ENCODE measurements at places on chromosomes 6 and 20.

- H3K27ac ChIP-seq = no peak overlapping the region
- DNase-seq = no peak
- no peaks in the 10 kb centered on the region for H3K36me3 ChIP-seq
- no peak overlapping the region for H3K4me3 ChIP-seq
- H3K4me1 ChIP-seq = no peaks in the 10 kb centered on the region
Observed at GRCh38 chr6:110322874-110323242, 35.3 kb downstream of the METTL24 start.

GRCh38 chr6:158518191-158519127 is 41.4 kb upstream of the TMEM181 start:
- peaks cover 1% of the 10 kb centered on the region for H3K36me3 ChIP-seq
- no peaks in the 10 kb centered on the region for H3K27me3 ChIP-seq
- peak; percentile 17 for DNase-seq
- H3K4me3 ChIP-seq = peak overlapping the region; percentile 61
- H3K27ac ChIP-seq = peak overlapping the region; percentile 69

DNA sequence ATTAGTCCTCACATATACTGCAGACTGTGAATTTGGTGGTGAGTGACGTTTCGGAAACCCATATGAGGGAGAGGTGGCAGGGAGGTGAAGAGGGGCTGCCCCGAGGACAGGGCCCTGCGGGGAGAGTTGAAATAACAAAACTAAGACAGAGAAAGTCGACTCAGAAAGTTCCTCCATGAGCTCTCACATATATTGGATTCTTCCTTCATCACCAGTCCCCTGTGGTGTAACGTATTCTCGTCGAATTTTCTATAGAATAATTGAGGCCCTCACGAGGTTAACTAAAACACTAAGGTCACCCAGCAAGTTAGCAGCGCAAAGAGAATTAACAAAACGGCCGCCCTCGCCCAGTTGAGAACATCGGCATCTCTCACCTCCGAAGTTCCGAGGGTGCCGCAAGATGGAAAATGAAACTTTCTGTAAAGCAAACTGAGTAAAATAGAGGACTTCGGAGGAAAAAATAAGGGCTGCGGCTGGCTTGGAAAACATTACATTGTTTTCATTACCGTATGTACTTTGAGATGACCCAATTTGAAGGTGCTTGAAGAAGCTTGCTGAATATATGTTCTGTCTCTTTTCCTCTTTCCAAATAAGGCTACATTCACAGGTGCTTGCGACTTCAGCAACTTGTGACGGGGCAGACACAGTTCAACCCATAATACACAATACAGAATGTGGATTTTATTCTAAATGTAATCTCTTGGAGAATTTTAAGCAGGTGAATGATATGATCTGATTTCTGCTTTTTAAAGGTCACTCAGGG is 490.9 kb upstream of the JARID2 start:
- no peak overlapping the region for H3K4me3 ChIP-seq
- no peak overlapping the region for H3K27ac ChIP-seq
- H3K4me1 ChIP-seq = peaks cover 11% of the 10 kb centered on the region
- H3K36me3 ChIP-seq = no peaks in the 10 kb centered on the region

DNA sequence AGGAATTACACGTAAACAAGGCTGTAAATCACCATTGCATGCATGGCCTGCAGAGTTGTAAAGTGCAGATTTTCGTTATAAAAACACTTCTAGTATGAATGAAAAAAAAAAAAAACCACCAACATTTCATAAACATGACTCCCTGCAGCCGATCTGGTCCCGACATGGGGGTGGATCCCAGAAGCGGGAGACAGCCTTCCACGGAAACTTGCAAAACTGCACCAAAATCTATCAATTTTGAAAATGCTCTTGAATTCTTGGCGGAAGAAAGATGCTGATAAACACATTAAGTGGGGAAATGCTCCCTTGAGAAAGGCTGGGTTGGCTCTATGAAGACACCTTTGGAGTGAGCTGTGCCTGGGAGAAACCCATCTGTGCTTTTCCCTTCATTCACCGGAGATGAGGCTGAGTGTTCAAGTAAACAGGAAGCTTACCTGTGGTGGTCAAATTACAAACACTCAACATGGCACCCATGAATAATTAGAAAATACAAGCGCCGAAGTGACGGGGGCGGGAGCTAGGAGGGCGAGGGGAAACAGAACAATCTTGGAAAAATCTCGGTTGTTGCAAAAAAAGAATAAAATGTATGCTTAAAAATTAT is 845 bp upstream of the ANKRD60 start:
- H3K36me3 ChIP-seq = peaks cover 6% of the 10 kb centered on the region
- no peak overlapping the region for H3K4me3 ChIP-seq
- H3K4me1 ChIP-seq = no peaks in the 10 kb centered on the region
- peaks cover 50% of the 10 kb centered on the region for H3K27me3 ChIP-seq
- DNase-seq = no peak
- H3K27ac ChIP-seq = no peak overlapping the region

- H3K36me3 ChIP-seq = no peaks in the 10 kb centered on the region
- no peak for DNase-seq
- no peaks in the 10 kb centered on the region for H3K4me1 ChIP-seq
Observed at GRCh38 chr6:96301023-96301422, 220.6 kb upstream of the UFL1 start.

DNA sequence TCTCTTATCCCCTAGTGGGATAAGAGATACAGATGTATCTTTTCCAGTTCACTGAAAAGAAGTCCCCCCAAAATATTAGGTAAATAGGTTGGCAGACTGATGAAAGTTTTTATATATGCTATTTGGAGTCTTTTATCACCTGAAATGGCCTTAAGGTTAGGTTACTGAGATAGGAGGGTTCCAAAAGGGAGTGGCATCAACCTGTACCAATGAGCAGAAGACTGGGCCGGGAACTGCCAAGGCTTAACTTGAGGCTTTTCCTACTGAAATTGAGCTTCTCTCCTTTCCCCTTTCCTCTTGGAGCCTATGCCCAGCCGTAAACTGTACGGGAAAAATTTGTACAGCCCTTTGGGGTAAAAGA is 42.0 kb downstream of the EIF2S2 start:
- no peak overlapping the region for H3K4me3 ChIP-seq
- DNase-seq = no peak
- H3K36me3 ChIP-seq = peaks cover 18% of the 10 kb centered on the region

GRCh38 chr6:143896126-143896860 is 32.0 kb downstream of the ZC2HC1B start:
- H3K27ac ChIP-seq = no peak overlapping the region
- no peaks in the 10 kb centered on the region for H3K36me3 ChIP-seq
- DNase-seq = no peak
- H3K27me3 ChIP-seq = no peaks in the 10 kb centered on the region
- H3K4me3 ChIP-seq = no peak overlapping the region

- H3K27me3 ChIP-seq = no peaks in the 10 kb centered on the region
- H3K4me1 ChIP-seq = peaks cover 12% of the 10 kb centered on the region
- DNase-seq = peak; percentile 21
- no peak overlapping the region for H3K4me3 ChIP-seq
- no peak overlapping the region for H3K27ac ChIP-seq
Observed at GRCh38 chr20:9407805-9408421, 106.5 kb upstream of the LAMP5 start.

DNA sequence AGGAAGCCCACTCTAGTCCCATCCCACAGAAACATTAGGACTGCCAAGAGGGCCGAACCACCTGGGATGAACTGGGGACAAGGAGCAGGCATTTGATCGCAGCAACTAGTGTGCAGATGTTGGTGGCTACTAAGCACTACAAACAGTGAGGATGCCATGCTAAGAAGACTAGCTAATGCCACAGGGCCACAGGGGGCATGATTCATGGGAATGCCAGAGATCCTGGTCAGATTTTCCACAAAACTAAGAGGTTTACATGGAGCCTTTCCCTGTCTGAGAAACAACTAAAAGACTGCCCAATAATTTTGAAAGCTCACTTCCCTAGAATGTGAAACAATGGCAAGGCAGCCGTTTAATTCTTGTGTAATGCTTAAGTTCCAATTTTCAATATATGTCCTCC is 375.9 kb upstream of the PTCHD4 start:
- H3K36me3 ChIP-seq = no peaks in the 10 kb centered on the region
- H3K4me3 ChIP-seq = no peak overlapping the region
- H3K27me3 ChIP-seq = no peaks in the 10 kb centered on the region
- no peak for DNase-seq
- no peaks in the 10 kb centered on the region for H3K4me1 ChIP-seq

DNA sequence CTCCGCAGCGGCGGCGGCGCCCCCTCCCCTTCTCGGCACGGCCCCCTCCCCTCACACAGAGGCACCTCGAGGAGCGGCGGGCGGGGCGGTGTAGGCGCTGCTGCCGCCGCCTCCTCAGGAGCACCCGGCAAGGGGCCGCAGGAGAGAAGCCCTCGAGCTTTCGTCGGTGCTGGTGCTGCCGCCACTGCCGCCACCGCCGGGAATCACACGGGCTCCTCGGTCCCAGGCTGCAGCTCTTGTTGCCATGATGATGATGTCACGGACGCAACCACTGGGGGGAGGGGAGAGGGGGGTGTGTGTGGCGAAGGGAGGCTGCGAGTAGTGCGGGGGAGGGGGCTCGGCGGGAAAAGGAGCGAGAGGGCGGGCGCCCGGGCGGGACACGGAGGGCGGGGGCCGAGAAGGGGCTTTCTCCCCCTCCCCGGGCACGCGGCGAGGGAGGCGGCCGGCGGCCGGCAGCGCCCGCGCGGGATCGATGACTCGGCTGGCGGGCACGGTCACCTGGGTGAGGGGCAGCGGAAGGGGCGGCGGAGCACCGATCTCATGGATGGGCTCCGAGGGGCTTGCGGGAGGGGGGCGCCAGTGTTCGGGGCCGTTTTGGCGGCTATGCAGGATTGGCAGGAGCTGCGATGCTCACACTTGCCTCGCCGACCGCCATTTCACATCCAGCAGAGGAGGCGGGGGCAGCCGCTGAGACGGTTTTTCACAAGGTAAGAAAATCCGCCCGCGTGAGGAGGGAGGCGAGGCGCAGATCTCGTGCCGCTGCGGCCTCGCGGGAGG is at the start of gene REV3L:
Gene REV3L, minus strand, starts transcription at position 260 of the 777 bp plus-strand sequence. CDS start 330 bp downstream, outside the sequence.
- H3K4me1 ChIP-seq = peaks cover 31% of the 10 kb centered on the region
- H3K36me3 ChIP-seq = peaks cover 5% of the 10 kb centered on the region
- H3K4me3 ChIP-seq = peak within 1 kb of the TSS; percentile 70
- H3K27me3 ChIP-seq = no peaks in the 10 kb centered on the region
- DNase-seq = no peak
- H3K27ac ChIP-seq = peak within 1 kb of the TSS; percentile 96

DNA sequence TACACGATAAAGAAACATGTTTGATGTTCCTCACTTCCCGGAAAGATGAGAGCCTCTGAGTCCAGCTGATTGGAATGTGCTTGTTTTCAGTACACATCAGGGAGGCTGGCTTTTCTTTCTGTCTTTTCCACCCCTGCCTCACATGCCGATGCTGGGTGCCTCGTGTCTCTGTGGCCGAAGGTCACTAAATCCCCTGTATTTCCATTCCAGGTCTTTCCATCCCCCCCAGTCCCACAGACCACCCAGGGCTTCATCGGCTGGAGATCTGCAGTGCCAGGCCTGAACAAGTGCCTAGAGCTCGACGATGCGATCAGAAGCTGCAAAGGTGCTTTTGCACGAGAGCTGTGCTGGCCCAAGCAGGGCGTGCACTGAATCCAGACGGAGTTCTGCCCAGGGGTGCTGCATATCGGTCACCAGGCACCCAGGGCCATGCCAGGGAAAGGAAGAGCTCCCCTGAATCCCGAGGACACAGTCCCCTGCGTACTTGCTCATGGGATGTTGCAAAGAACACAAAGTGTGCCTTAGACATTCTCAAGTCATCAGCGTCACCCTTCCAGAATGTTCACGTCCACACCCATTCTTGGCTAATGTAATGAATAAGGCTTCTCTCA is 67.9 kb downstream of the ANKRD60 start:
- no peak overlapping the region for H3K27ac ChIP-seq
- H3K27me3 ChIP-seq = peaks cover 59% of the 10 kb centered on the region
- no peaks in the 10 kb centered on the region for H3K36me3 ChIP-seq
- no peaks in the 10 kb centered on the region for H3K4me1 ChIP-seq
- no peak overlapping the region for H3K4me3 ChIP-seq
- DNase-seq = no peak

GRCh38 chr6:138912308-138912707 is 75.7 kb downstream of the REPS1 start:
- no peak overlapping the region for H3K4me3 ChIP-seq
- H3K36me3 ChIP-seq = peaks cover 16% of the 10 kb centered on the region
- no peak overlapping the region for H3K27ac ChIP-seq
- H3K4me1 ChIP-seq = peaks cover 11% of the 10 kb centered on the region
- H3K27me3 ChIP-seq = no peaks in the 10 kb centered on the region

DNA sequence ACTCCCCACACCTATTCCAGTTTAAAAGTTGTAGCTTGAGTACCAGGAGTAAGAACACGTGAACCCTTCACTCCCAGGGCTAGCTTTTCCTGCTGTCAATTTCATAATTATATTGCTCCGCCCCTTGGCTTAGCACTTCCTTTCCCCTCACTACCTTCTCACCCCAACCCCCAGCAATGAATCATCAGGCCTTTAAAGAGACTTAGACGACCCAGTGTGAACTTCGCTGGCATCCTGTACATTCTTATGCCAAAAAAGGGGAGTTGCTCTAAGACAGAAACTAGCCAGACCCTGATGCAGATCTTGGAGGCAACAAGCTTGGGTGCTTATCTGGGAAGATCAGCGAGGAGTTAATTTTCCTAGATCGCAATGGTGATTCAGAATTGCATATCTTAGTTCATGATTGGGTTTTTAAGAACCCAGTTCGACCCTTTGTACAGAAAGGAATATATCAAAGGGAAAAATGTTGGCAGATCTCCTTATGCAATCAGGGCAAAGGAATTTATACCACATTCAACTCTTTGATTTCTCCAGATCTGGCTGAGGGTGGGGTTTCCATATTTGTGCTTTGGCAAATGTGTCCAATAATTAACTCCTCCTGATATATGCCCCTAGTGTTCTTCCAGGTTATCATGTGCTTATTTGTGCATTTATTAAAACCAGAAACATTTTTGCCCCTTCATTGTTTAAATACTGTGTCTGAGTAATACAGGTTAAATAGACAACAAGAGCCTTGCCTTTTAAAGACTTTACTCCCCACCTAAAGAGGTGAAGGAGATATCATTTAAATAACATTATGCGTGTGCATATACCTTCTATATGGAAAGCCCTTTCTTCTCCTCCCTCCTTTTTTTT is 8.1 kb upstream of the ATXN1 start:
- peaks cover 42% of the 10 kb centered on the region for H3K4me1 ChIP-seq
- H3K4me3 ChIP-seq = no peak overlapping the region
- H3K27ac ChIP-seq = peak overlapping the region; percentile 61
- no peak for DNase-seq
- H3K36me3 ChIP-seq = no peaks in the 10 kb centered on the region

DNA sequence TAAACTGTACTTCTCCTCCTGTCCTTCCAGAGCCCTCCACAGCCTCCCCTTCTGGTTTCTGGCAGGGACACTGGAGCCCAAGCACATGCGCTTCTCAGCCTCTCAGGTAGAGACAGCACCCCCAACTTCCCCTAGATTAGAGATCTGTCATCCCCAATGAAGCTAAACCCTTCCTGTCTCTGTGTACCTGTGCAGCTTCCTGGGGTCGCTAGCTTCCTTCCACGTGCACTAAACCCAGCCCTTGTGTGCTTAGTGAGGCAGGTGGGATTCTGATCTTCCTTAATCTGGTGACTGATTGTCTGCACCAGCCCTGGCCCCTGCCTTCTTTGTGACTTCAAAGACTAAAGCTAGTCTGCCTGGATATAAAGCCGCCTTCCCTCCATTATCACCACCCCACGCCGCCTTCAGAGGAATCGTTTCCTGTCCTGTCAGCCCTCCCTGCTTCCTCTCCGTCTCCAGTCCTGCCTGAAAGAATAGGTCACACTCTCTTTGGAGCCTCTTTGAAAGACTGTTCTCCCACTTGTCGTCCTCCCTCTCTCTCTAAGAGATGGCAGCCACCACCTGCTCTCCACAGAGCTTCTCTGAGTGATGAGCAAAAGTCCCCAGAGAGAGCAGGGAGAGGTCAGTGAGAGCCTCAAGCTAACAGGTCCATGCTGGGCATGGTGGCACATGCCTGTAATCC is 27.5 kb downstream of the CAPN11 start:
- no peaks in the 10 kb centered on the region for H3K36me3 ChIP-seq
- no peak overlapping the region for H3K27ac ChIP-seq
- DNase-seq = no peak
- no peaks in the 10 kb centered on the region for H3K27me3 ChIP-seq
- H3K4me3 ChIP-seq = no peak overlapping the region
